ENCODE measurements at places on chromosomes 13 and 19.

DNA sequence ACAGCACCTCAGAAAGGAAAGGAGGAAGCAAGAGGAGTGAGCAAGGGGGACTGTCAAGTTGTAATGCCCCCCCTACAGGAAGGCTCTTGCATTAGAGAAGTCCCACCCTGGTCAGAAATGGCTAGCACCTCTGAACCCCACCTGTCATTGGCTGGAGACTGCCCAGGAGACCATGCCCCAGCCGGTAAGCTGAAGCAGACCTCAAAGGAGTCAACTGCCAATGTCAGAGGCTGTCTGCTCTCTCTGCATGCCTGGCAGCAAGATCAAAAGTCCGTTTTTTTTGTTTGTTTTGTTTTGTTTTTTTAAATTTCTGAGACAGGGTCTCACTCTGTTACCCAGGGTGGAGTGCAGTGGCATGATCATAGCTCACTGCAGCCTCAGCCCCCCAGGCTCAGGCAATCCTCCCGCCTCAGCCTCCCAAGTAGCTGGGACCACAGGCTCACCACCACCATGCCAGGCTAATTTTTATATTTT lies 8.1 kb upstream of the BCL3 start:
- DNase-seq, result no peak

DNA sequence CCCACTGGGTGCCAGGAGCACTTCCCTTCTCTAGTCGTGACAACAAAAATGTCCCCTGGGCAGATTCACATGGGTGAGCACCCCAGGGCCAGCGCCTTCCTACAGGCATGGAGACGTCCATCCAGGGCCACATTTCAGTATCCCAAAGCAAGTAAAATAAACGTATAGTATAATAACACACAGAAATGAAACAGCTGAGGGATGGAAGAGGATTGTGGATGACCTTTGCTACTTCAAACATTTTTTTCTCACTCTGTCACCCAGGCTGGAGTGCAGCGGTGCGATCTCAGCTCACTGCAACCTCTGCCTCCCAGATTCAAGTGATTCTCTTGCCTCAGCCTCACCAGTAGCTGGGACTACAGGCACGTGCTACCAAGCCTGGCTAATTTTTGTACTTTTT lies 28.2 kb downstream of the CILP2 start:
- no peak for DNase-seq

- no peak for DNase-seq
Observed at GRCh38 chr13:51869916-51870315, 8.1 kb downstream of the CCDC70 start.

GRCh38 chr19:18294467-18294864 lies 13.0 kb upstream of the JUND start:
- peak; percentile 21 for DNase-seq

- DNase-seq, result no peak
Observed at GRCh38 chr13:48652851-48653471, 768 bp upstream of the CYSLTR2 start.

GRCh38 chr13:45511310-45512097 lies 46.8 kb downstream of the COG3 start:
- DNase-seq, result peak; percentile 55

DNA sequence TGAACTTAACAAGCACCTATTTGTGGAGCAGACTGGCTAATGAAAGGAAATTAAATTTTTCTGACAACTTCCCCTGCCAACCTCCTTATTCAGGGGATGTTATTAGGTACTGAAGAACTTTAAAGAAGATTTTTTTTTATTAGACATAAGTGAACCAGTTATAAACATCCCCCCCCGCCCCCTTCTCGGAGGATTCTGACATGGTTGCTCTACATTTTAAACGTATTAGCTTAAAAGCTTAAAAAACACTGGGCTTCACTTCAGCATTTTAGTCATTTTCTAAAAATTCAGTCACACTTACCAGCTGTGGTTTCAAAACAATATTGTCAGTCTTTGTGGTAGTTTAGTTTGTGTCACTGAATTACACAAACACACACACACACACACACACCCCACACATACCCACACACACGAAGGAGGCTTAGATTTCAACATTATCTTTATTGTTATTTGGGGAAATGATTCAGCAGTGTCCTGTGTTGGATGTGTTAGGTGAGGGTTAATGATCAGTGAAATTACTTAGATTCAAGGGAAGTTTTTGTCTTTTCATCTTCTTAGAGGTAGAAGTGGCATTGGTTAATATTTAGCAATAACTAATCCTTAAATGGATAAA lies 145.7 kb downstream of the PCCA start:
- no peak for DNase-seq

GRCh38 chr19:33279430-33280350 lies 22.6 kb downstream of the CEBPA start:
- DNase-seq, result no peak

GRCh38 chr13:35764326-35765015 lies 288.0 kb upstream of the MAB21L1 start:
- no peak for DNase-seq

- DNase-seq, result no peak
Observed at GRCh38 chr19:51372649-51373504, at the start of gene NKG7. NKG7 (minus strand) TSS chr19:51372654; CDS start chr19:51372535, 119 bp downstream.

DNA sequence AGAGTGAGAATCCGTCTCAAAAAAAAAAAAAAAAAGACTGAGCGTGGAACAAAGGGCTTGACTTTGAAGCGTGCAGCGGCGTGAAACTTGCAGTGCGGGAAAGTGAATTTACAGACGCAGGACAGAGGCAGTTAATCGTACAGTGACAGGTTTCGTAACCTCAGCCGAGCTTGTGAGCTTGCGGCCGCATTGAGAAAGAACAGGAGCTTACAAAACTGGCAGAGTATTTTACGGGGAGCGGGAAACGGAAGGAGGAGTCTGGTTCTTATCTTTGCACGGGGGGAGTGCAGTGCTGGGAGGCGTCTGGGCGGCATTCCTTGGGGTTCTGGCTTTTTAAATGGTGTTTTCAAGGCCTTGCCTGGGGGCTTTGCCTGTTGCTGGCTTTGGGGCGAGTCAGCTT lies 6.0 kb upstream of the BSG start:
- no peak for DNase-seq

DNA sequence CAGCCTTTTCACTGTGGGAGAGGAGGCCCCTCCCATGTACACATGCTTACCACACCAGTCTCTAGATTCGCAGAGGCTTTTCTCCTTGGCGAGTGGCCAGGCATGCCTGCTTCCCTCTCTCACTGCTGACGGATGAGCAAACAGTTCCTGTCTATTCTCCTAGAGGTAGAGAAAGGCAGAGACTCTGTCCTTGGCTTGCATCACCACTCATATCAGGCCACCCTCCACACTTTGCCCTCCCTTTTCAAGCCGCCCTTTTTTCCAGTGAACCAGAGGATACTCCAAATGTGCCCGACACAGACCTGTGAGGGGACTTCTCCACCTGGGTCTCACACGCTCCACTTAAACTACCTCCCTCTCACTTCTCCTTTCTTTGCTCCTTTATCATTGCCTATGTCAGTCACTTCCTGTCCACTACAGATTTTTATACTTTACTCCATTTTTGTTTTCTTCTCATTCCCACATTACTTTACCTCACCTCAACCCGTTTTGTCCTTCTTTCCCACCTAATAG lies 284.6 kb downstream of the DNAJC15 start:
- peak; percentile 95 for DNase-seq

DNA sequence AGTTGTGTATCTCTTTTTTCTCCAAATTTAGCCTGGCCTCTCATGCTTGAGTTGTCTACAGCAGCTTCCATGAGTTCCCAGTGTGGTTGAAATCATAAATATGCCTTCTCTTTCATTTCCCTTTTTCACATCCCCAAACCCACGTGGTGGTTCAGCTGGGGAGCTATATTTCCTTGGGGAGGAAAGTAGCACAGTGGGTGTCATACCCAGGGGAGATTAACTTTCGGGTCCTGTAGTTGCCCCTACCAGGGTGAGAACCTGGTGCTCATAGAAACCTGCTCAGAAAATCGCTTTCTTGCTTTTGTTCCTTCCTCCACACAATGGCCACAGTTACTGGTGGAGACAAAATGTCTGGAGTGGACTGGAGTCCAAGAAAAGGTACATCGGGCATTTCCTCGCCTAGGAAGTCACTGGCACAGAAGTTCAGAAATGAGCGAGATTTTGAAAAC lies 7.0 kb upstream of the LILRA4 start:
- no peak for DNase-seq

GRCh38 chr13:59790626-59791025 lies 373.1 kb downstream of the DIAPH3 start:
- DNase-seq, result no peak

GRCh38 chr19:58586133-58586765 lies 13.1 kb upstream of the MZF1 start:
- DNase-seq, result no peak

GRCh38 chr13:94061301-94061700 lies 418.2 kb downstream of the DCT start:
- DNase-seq, result no peak

- DNase-seq, result no peak
Observed at GRCh38 chr19:28727480-28728159, 485.3 kb downstream of the UQCRFS1 start.

GRCh38 chr13:32949820-32950219 lies 66.4 kb upstream of the KL start:
- DNase-seq, result no peak

- DNase-seq, result no peak
Observed at GRCh38 chr13:99700468-99700867, 199.2 kb downstream of the TM9SF2 start.

Data from DMS153 (cell line).